Upper lobe of left lung (tissue), 6 donors: ENCODE measurements at places on chromosomes 1 and 21. TPM values are rescaled to one million over a fixed set of nuclear protein-coding genes. Genes with fewer than 3 reads are reported as not detected.

GRCh38 chr1:221700536-221700935, 41.4 kb downstream of the DUSP10 start:
- DNase-seq, result no peak

DNA sequence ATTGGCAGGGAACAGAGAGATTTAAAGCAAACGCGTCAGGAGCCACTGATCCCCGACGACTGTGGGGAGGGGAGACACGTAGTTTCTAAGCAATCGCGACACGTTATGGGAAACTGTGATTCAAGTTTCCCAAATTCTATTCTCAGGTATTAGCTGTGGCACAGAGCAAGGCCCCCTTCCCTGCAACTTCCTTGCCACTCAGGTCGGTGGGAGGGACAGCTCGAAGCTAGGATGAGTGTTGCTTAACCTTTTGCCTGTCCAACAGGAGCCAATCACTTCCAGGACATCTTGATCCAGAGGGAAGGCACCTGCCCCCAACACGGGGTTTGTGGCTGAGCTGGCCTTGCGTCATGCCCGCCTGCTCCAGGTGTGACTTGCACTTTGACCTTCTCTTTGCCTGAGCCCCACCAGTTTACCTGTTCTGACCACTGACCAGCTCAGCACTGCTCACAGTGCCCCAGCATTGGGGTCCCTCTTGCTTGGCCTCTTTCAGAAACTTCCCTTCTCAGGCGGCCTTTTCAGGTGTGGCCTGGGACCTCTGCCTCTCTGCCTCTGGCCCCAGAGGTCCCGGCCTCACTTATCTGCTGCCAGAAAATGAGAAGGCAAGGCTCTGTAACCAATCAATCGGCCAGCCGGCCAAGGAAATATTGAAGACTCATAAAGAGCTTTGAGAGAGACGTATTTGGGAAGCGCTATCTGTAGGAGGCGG, 24.6 kb downstream of the TEX35 start:
- no peak for DNase-seq

- no peak for DNase-seq
Measured at GRCh38 chr1:54053745-54054437, 483 bp downstream of the TCEANC2 start.

DNA sequence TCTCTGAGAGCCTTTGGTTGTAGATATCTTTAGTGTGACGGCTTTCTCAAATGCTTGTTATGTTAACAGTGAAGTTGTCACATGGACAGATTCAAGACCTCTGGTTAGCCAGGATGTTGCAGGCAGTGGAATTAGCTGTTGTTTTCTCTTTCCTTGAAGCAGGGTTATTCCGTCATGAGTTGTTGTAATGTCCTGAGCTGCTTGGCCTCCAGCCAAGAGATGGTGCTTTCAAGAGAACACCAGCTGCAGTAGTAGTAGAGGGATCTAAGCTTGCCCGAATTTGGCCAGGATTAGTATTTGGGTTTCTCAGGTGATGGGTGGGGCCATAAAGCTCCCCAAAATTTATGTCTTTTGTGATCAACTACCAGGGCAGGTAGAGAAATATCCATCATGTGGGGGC, 13.4 kb downstream of the KCNE1 start:
- no peak for DNase-seq

GRCh38 chr1:90340606-90341005, 345.7 kb downstream of the ZNF326 start:
- no peak for DNase-seq

- no peak for DNase-seq
Measured at GRCh38 chr1:12593621-12594066, 24.4 kb downstream of the DHRS3 start.

DNA sequence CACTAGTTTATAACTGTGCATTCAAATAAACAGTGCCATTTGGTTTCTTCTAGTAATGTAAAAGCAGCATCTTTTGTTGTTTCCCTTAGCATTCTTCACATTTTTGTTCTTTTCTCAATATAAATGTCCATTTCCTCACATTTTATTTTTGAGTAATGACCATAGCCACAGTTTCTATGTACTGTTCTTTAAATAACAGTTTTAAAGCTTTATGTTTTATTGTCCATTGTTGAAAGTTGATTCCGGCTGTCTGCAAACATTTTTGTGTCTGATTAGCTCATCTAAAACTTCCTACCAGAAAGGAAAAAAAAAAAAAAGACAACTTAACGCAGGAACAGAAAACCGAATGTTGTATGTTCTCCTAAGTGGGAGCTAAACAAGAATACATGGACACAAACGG, 139.7 kb downstream of the MAGI3 start:
- DNase-seq, result no peak

- DNase-seq, result no peak
Measured at GRCh38 chr1:215971793-215972441, 404.8 kb downstream of the KCTD3 start.

- DNase-seq, result no peak
Measured at GRCh38 chr1:182368903-182369302, 22.7 kb downstream of the GLUL start.

GRCh38 chr1:76951153-76951552, 83.9 kb downstream of the ST6GALNAC5 start:
- no peak for DNase-seq

GRCh38 chr1:94532077-94532476, 9.5 kb downstream of the F3 start:
- no peak for DNase-seq

DNA sequence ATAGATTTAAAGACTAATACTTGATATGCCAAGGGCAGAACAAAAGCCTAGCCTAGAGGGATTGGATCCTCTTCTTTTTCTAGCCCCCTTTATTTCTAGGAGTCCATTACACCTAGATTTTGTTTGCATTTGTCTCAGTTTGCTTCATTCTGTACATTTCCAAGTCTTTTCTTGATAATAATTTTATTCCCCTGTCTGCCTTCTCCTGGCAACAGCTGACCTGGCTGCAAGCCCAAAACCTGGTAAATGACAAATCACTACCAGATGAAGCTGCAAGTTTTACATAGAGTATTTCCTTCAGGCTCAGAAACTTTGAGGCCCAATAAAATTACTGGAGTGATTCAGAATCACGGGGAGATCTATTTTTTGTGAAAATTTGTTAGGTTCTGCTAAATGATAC, 36.5 kb upstream of the LHX8 start:
- no peak for DNase-seq

GRCh38 chr1:147748676-147749350, 11.6 kb downstream of the GJA5 start:
- DNase-seq, result no peak

- no peak for DNase-seq
Measured at GRCh38 chr1:38293567-38293966, 247.0 kb upstream of the POU3F1 start.

- DNase-seq, result no peak
Measured at GRCh38 chr1:81550753-81551152, 250.0 kb upstream of the ADGRL2 start.

GRCh38 chr1:109491372-109491771, 2.5 kb upstream of the CYB561D1 start:
- DNase-seq, result no peak

- no peak for DNase-seq
Measured at GRCh38 chr1:46194641-46195193, 3.5 kb downstream of the POMGNT1 start.

- DNase-seq, result no peak
Measured at GRCh38 chr21:16993416-16994038, 519.3 kb upstream of the CXADR start.

DNA sequence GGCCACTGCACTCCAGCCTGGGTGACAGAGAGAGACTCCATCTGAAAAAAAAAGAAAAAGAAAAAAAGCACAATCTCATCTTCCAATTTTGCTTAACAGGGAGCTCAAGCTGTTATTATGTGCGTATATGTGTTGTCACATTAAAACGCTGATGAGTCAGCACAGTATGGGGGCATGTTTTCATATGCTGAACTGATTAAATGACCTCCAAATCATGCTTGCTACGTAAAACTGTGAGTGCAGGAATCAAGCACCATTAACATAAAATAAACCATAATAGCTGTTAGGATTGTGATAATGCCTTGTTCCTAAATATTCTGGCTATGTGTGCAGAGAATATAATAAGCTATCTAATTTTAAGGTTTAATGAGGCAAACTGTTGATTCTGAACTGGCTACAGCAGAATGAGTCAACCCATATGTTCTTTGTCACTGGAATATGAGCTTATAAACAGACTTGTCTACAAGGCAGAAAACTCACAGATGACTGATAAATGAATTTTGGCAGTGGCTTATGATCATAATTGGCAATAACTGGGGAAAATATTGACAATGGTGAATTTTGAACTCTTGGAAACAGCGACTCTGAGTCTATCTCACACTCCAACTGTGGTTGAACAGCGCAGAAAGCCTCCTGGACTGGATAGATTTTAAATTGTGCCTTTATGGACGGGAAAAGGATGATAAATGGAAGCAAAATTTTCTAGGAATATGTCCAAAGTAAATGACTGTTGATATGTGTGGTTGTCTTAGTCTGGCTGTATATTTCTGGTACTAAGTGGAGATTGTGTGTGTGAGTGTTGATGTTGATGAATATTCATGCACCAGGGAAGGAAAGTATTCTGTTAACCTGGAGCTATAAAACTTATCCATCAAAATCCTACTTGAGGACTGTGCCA, 75.5 kb downstream of the VCAM1 start:
- DNase-seq, result no peak

- peak; percentile 42 for DNase-seq
Measured at GRCh38 chr1:26280333-26281042, 602 bp downstream of the SH3BGRL3 start.

- no peak for DNase-seq
Measured at GRCh38 chr1:244354810-244355278, 96.9 kb downstream of the ADSS2 start.

DNA sequence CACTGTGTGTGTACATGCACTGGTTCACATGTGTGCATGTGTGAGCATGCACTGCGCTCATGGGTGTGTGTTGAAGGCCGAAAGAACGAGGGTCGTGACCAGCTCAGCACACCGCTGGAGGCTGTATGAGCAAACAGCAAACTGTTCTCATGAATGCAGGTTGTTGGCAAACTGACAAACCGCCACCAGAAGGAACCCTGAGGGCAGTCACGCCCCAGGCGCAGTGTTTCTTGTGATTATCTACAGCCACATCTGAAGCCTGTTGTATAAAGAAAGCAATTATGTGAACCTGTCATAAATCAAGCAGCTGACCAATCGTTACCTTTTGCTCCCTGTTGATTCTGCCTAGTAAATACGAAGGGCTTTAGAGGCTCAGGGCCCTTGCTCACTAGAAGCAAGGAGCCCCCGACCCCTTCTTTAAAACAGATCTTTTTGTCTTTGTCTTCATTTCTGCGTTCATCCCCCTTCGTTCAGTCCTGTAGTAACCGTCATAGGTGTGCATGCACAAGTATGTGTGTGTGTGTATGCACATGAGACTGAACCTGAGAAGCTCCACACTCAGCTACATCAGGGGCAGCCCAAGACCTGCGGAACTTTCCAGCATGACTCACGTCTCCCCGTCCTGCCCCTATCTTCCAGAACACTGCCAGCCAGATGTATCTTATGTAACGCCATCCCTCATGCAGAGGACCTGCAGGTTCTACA, 16.8 kb upstream of the RIPK4 start:
- no peak for DNase-seq

ADCY10 gene
- 0.11 TPM for total RNA-seq

FCGR3B gene
- 26.7 TPM for total RNA-seq

NPL gene
- 45.0 TPM for total RNA-seq

LHX8 gene
- total RNA-seq, result not detected

FMO5 gene
- total RNA-seq, result 137 TPM

C1orf122 gene
- 36.7 TPM for total RNA-seq

APOBEC4 gene
- total RNA-seq, result 2.9 TPM

LMO4 gene
- total RNA-seq, result 53.1 TPM

KRTAP13-4 gene
- not detected for total RNA-seq

KRTAP21-2 gene
- total RNA-seq, result not detected
